ENCODE measurements at places on chromosomes 6 and 20.

GRCh38 chr20:16205507-16205906 is 367.7 kb downstream of the KIF16B start:
- DNase-seq = no peak

DNA sequence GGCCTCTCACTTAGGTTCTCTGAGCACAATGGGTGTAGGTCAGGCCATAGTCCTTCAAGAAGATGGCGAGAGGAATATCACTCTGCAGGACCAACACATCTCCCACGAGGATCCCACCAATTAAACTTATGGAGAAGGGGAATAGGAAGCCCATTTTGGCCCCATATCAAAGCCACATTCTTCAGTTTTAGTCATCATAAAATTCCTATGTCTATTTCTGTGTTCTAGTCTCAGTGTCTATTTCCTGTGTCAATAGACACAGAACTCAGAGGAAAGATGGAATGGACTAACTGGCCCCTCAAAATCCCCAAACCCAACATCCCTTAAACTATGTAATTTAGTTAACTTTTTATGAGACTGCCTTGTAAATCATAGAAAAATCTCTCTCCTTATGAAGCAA is 216.8 kb downstream of the HACE1 start:
- no peak for DNase-seq

- DNase-seq = peak; percentile 36
Observed at GRCh38 chr6:162184465-162184864, 543.1 kb downstream of the PRKN start.

- DNase-seq = no peak
Observed at GRCh38 chr20:23167431-23167830, 81.3 kb upstream of the CD93 start.

GRCh38 chr6:46367354-46368168 is 123.7 kb downstream of the RCAN2 start:
- no peak for DNase-seq
